ENCODE measurements at places on chromosomes 1 and 21.

DNA sequence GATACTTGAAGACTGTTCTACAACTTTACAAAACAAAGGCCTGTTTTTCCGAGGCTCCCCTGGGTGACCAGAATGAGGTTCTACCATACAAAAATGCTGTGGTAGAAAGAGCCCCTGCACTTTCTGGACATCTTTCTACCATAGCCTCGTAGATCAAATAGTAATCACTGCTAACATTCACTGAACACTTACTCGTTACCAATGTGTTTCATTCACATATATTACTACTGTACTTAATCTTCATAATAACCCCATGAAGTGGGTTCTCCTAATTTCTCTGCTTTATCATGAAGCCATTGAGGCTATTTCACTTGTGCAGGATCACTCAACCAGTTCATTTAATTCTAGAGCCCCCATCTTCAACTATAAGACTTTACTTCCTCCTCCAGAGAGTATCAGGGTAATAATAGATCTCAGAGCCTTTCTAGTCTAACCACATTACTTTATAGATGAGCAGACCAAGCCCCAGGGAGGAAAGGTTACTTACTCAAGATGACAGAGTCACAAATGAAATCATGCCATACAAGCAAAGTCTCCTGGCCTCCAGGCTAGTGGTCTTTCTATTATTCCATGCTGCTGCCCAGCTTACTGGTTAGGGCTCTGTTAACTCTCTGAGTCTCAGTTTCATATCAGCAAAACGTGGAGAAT, 46.7 kb upstream of the OSBPL9 start:
- DNase-seq, result no peak

GRCh38 chr21:41580758-41581554, 73.0 kb upstream of the TMPRSS2 start:
- no peak for DNase-seq

DNA sequence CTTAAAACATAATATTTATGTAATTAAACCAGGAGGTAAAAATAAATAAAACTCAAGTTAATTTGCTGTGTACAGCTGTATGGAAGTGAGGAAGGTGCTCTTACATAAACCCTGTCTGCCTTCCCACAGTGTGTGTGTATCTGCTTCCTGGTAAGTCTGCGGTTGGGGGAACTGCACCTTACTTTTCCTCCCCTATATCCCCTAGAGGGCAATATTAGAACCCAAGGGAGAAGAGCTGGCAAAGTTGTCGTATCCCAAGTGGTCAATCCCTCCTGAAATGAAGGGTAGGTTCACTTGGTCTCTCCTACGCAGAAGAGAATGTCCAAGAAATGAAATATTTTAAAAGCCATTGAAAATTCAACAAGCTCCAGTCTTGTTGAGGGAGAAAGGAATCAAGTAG, 17.8 kb upstream of the JAK1 start:
- no peak for DNase-seq

DNA sequence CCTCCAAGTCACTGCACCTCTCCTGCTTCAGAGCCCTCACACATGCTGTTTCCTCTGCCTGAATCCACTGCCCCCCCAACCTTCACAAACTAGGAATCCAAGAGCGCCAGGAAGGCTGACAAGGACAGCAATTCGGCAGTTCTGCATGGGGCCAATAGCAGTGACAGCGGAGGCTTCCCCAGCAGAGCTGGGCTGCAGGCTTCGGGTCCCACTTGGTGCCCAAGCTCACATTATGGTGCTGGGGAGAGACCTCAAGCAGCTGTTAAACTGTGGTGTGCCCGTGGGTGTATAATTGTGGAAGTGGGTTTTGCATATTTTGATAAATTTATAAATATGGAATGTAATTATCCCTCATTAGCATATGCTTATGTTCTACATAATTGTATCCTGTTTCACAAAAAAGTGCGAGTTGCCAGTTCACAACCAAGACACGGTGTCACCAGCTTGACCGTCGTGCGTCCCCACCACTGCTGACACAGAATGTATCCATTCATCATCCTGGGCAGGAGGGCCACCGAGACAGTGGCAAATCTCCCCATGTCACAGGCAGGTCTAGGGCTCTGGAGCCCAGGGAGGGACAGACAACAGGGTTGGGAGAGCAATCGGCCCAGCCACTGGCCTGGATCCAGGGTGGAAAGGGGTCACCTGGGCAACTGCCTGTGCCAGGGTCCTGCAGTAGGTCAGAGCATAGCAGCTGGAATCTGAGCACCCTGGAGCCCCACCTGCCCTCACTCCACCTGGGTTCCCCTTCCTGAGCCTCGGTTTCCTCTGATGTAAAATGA, 81.6 kb downstream of the MATN1 start:
- DNase-seq, result no peak

GRCh38 chr1:243503155-243503554, 247.3 kb downstream of the SDCCAG8 start:
- no peak for DNase-seq

DNA sequence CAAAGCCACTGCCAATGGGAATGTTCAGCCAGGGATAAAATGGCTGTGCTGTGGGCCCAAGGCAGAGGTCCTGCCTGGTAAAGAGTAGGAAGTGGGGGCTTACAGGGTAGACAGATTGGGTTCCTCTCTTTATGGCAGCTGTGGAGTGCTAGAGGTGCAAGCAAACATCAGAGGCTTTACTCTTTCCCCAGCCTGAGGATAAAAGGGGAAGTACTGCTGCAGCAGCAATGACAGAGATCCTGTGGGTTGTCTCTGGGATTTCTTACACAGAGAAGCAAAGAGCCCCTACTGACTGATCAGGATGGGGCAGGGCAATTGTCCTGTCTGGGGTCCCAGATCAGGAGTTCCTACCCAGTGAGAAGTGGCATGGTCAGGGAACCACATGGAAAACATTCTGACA, 54.2 kb downstream of the DRAM2 start:
- no peak for DNase-seq

DNA sequence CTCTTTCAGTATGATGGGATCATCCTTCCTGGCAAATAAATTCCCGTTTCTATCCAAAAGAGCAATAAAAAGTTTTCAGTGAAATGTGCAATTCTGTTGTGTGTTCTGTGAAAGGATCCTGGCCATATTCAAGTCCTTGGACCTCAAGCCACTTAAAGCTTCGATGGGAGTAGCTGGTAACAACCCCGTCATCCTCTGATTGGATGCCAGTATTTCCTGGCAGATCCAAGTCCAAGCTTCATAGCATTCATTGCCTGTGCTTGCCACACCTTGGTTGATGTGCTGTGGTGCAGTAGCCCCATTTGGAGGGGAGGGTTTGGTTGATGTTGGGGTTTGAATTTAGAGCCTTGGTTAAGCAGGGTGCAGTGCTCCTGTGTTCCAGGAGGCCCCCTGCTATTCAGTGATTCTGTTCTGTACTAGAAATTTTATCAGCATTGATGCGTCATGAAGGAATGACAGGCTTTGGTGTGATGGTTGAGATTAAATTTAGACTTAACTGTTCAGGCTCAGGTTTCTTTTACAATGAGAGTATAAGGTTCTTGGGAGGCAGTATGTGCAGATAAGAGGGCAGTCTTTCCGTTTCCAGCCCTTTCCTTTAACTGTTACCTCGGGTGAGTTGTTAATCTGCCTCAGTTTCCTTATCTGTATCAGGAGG, 4.9 kb downstream of the RPL11 start:
- DNase-seq, result no peak

DNA sequence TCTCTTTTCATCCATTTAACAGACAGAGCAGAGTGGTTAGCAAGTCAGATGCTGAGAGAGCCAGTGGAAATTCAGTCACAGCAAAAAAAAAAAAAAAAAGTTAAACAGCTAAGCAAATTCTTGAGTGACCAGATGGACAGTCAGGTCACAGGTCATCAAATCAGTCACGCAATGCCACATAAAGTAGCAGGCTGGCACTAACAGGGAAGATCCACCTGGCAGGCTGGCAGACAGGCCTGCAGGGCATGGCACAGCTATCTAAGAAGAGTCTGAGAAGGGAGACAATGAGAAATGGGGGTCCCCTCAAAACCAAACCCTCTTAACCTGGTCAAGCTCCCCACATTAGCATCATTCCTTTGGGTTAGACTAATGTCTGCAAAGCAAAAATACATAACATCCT, 371.9 kb downstream of the TTLL7 start:
- no peak for DNase-seq

DNA sequence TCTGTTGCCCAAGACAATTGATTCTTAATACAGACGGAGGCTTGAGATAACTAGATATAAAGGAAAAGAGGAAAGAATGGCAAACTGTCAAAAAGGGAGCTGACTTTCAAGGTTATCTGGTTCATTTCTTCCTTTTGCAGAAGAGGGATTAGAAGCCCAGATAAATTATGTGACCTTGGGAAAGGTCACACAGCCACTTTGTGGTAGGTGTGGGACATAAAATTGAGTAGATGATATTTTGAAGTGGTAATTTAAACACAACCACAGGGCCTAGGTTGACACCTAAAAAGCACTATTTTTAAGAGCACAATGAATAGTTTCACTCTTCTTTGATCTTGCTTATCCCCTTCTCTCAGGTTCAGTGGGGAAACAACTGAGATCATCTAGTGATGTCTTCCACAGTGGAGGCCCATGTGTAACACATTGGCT, 16.9 kb upstream of the KIAA0040 start:
- DNase-seq, result peak; percentile 50

- peak; percentile 81 for DNase-seq
Observed at GRCh38 chr1:111471012-111471411, 2.8 kb upstream of the C1orf162 start.

- no peak for DNase-seq
Observed at GRCh38 chr1:87812871-87813577, 484.3 kb downstream of the LMO4 start.

DNA sequence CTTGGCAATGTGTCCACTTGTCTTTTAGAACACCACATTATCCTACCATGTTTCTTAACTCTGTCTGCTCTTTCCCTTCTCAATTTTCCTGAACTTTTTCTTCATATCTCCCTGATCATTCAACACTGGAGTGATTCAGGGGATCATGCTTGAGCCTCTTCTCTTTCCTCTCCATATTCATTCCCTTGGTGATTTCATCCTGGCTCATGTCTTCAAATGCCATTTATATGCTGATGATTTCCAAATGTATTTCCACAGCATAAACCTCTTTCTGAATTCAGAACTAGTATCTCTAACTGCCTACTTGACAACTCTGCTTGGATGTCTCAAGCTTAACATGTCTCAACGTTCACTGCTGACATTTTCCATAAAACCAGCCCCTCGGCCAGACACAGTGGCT, 8.5 kb upstream of the IVL start:
- no peak for DNase-seq

DNA sequence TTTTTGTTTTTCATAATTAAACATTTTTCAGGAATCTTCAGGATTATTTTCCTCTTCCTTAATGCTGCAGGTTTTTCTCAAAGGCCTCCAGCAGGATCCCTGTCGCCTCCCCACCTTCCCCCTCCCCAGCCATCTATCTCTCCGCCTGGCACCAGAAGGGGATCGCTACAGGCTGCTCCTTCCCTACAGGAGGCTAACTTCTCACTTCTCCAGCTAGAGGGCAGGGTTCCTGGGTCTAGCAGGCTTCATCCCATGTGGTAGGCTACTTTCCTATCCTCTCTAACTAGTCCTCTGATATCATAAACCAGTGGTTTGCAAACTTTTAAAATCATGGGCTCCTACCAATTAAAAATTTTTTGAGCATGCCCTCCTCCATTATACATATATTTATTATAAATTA, 104.1 kb downstream of the KCNN3 start:
- DNase-seq, result no peak

DNA sequence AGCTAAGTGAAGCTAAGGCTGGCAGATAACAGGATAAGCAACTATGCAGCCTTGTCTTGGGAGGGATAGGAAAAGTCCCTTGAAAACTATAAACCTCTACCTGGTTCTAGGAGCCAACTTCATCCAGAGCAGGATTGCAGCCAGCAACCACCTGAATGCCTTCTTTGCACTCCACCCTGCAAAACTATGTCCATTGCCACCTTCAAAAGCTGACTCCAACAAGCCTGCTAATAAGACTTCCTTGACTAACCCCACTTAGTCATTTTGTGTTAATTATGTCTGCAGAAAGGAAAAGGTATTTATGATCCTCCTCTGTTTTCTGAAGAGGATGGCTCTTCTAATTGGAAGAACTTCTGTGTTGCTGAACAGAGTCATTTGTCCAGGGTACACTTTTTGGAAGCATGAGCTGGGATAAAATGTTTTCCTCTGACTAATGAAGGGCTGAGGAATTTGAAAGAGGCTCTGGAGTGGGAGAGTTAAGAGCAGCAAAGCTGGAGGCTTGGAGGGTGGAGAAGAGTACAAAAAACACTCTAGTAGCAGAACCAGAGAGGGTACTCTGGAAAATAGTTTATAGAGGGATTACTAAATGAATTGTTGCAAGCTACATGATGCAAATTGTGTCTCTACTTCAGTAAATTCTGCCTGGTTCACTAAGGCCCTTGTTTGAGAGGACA, 9.6 kb upstream of the RIMKLA start:
- no peak for DNase-seq

DNA sequence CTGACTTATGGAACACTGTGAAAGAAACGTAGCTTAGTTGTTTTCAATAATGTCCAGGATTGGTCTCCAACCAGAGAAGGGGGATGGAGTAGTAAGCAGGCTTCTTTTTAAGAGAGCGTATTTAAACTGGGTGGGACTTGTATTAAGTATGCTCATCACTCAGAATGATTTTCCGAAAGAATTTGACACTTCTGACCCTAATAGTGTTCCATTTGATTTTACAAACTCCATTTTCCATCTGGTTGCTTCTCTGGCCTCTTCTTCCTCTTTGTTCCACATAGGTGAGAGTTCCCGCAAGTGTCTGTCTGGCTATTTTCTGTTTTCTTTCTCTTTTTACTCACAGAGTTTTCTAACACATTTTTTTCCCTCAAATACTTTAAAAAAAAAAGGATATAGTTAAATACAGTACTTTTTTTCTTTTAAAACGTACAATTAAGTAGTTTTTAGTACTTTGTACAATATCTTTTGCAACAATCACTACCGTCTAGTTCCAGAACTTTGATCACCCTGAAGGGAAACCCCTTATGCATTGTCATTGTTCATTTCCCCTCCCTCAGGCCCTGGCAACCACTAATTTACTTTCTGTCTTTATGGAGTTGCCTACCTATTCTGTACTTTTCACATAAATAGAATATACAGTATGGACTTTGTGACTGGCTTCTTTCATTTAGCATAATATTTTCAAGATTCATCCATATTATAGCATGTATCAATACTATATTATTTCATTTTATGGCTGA, 67.0 kb downstream of the RASAL2 start:
- no peak for DNase-seq

DNA sequence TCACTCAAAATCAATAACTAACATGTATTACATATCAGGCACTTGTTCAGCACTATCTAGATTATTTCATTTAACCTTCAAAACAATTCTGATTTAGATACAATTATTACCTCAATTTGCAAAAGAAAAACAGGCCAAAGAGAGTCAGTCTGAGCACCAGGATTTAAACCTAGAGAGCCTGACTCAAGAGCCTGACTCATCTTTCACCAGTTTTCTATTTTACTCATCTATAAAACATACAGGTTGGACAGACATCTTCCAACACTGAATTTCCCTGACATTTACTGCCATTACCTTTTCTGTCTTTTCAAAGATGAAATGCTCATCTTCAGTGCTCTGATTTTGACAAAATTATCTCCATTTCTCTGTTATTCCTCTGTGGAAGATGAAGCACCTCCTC, 116.5 kb downstream of the MRPL39 start:
- no peak for DNase-seq
